ENCODE measurements at places on chromosomes 7 and 10. TPM values are rescaled to one million over a fixed set of nuclear protein-coding genes. Genes with fewer than 3 reads are reported as not detected.
A peak's percentile ranks its signal among the peaks of the same experiment; 100 is the strongest.

- no peak for DNase-seq
Observed at GRCh38 chr10:59937720-59938119, 31.4 kb upstream of the CCDC6 start.

The ACTL6B gene
- total RNA-seq = not detected

DNA sequence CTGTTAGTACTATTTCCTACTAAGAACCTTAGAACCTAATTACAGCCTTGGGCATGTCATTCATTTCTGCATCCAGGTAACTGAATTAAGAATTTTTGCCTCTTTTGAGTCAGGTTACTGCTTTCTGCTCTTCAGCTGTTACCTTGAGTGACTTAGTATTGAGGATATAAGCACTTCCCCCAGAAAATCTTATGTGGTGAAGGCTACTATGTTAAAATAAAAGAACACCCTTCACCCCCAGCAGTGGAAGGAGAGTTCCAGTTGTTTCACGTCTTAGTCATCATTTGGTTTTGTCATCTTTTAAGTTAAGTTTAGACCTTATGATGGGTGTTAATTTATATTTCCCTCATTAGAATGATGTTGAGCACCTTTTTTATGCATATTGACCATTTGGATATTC is 82.8 kb downstream of the GLCCI1 start:
- no peak for DNase-seq

- DNase-seq = peak; percentile 88
Observed at GRCh38 chr10:103849880-103850571, 5.3 kb downstream of the SH3PXD2A start.

- peak; percentile 62 for DNase-seq
Observed at GRCh38 chr10:24974976-24975375, 22.6 kb upstream of the PRTFDC1 start.

- DNase-seq = no peak
Observed at GRCh38 chr7:26900251-26900650, 35.9 kb upstream of the SKAP2 start.

The LLCFC1 gene
- total RNA-seq = not detected

The GIMAP6 gene
- 37.6 TPM for total RNA-seq

Measured in ascending aorta (tissue), 2 donors.